Pulmonary artery endothelial cell (primary cell): ENCODE measurements at places on chromosomes 3 and 15. TPM values are rescaled to one million over a fixed set of nuclear protein-coding genes. Genes with fewer than 3 reads are reported as not detected.

Gene CSPG4
- under 0.01 and 0.04 TPM in 2 replicates for total RNA-seq

Gene POU1F1
- total RNA-seq, result not detected in 2 replicates

Gene ZNF502
- total RNA-seq, result 3.6 and 3.7 TPM in 2 replicates

Gene ZFAND6
- total RNA-seq, result 146 and 218 TPM in 2 replicates

Gene HDC
- not detected in 2 replicates for total RNA-seq

Gene GXYLT2
- 0.40 and 0.88 TPM in 2 replicates for total RNA-seq
